Foreskin fibroblast (primary cell): ENCODE measurements at places on chromosomes 3 and 15.
A peak's percentile ranks its signal among the peaks of the same experiment; 100 is the strongest.

DNA sequence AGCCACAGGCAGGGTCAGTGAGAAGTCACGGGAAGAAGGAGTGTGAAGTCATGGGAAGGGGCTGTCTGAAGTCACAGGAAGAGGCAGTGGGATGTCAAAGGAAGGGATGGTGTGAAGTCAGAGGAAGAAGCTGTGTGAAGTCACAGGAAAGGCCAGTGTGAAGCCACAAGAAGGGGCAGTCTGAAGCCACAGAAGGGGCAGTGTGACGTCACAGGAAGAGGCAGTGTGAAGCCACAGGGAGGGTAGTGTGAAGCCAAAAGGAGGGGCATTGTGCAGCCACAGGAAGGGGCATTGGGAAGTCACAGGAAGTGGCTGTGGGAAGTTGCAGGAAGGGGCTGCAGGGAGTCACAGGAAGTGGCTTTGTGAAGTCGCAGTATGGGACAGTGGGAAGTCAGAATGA is 35.1 kb downstream of the GASK1A start:
- DNase-seq = no peak

DNA sequence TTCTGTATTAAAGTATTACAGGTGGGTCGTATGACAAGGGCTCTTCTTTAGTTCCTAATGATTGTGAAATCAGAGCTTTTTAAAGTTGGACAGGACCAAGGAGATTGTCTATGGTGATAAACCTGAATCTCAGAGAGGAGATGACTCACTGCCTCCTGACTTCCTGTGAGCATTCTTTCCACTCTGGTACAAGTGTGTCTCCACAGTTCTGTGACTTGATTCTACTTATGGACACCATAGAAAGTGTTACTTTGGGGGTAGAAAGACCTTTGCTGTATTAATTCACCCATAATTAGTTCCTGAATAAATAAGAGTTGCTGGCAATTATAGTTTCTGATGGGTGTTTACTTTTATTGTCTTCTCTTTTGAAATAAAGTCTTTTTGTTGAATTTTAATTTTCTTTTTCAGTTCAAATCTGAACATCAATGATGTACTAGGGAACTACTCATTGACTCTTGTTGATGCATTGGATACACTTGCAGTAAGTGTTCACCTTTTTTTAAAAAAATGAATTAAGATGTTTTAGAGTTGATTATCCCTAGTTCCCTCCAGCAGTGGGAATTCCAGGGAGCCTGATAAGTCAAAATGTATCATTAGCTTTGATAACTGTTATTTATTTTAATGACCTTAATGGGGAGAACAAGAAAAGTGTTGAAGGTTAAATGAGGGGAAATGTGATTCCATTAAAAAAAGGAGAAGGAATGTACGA is 7.4 kb downstream of the EDEM1 start:
- peak; percentile 80 for DNase-seq

- peak; percentile 79 for DNase-seq
Measured at GRCh38 chr15:49627407-49627877, 6.6 kb downstream of the DTWD1 start.

DNA sequence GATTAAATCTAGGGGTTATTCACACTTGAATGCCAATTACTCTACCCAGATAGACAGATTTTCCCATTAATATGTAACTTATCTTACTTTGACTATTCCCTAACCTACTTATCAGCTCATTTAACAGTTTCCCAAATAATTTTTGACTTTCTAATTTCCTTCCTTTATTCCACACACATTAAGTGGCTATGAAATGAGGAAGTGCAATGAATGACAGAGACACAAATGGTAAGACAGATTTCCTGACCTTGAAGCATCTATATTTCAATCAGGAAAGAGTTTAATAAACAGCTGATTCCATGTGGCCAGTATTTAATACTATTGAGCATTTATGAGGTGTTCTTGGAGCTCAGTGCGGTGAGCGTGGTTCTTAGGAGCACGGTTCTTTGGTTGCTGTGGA is 78.8 kb downstream of the SLC7A14 start:
- no peak for DNase-seq

- DNase-seq = no peak
Measured at GRCh38 chr3:182686033-182686886, 107.0 kb upstream of the ATP11B start.

DNA sequence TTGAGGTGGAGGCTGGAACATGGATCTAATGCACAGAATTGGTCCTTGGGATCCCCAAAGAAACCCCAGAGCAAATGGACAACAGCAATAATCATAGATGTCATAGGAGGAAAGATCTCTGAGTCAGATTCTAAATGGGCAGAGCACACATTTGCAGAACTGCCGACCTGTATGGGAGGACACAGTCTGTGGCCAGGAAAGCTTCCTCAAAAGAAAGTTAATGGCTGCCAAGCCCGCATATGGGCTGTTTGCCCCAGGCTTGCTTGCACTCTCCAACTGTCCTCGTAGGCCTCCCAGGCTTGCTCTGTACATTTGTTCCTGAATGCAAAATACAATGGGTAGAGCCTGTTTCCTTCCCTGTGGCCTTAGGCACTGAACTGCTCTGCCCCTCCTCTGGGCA is 102.0 kb upstream of the PLXNA1 start:
- DNase-seq = no peak

- no peak for DNase-seq
Measured at GRCh38 chr3:172131746-172132145, 92.4 kb downstream of the FNDC3B start.

- peak; percentile 4 for DNase-seq
Measured at GRCh38 chr3:29978036-29978435, 628.4 kb upstream of the TGFBR2 start.
